KBM-7 (cell line): ENCODE measurements at places on chromosomes 16 and 17.
A peak's percentile ranks its signal among the peaks of the same experiment; 100 is the strongest.

GRCh38 chr17:56222255-56222654 is 69.0 kb downstream of the ANKFN1 start:
- DNase-seq: no peak

DNA sequence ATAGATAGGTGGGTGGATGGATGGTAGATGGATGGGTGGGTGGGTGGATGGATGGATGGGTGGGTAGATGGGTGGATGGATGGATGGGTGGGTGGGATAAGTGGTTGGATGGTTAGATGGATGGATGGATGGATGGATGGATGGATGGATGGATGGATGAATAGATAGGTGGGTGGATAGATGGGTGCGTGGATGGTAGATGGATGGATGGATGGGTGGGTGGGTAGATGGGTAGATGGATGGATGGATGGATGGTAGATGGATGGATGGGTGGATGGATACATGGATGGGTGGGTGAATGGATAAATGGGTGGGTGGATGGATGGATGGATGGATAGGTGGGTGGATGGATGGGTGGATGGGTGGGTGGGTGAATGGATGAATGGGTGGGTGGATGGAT is 50.0 kb upstream of the FASN start:
- DNase-seq: no peak

GRCh38 chr17:35104844-35105450 is 14.7 kb downstream of the RAD51D start:
- no peak for DNase-seq

DNA sequence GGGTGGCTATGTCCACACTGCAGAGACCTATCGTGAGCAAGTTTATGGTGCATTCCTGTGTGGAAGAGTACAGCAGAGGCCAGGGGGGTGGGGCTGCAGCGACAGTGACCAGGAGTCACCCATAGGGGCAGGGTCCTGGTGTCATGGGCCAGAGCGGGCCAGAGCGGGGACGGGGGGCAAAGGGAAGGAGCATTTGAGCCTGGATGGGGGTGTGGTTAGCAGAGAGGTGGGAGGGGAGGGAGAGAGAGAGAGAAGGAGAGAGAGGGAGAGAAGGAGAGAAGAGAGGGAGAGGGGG is 17.8 kb downstream of the JPH3 start:
- DNase-seq: no peak

GRCh38 chr17:48053758-48054237 is 5.6 kb downstream of the NFE2L1 start:
- DNase-seq: no peak

DNA sequence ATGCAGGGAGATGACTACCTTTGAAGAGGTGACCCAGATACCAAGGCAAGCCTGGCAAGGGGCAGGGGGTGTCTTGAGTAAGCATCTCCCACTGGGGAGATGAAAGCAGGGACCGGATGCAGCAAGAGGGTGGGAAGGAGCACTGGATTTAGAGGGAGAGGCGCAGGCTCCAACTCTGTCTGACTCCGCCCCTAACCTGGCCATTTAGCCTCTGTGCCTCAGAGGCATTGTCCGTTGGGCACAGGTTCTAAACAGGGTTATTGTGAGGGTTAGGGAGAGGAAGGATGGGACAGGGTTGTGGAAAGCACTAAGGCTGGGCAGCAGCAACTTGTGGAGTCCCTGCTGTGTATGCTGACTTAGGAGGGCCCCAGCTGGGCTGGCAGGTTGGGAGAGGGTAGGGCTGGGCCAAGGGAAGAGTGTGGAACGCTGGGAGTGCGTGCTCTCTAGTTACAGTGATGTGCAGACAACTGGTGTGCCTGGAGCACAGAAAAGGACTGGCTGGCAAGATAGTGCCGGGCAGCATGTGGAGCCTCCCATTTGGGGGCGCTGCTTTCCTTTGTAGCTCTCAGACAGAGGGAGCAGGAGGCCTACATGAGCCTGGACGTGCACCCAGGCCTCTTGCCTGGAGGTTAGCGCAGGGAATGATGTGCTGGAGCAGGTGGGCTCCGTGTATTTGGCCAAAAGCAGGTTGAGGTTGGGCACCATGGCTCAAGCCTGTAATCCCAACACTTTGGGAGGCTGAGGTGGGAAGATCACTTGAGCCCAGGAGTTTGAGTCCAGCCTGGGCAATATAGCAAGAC is 26.2 kb downstream of the TBX2 start:
- DNase-seq: peak; percentile 26

DNA sequence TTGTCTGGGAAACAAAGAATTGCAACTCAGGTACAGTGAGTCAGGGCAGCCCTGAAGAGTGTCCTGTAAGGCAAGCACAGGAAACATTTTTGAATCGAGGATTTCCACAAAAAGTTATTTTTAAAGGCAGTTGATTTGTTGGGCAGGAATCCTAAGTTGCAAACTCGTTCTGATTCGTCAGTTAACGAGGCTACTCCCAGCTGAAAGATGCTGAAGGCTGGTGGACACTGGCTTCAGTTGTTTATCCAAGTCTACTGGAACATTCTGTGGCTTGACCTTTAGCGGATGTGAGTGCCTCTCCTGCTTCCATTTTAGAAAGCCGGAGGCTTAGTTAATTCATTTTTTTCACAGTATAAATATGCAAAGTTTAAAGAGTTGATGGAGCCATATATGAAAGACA is 84.2 kb downstream of the KCNJ12 start:
- DNase-seq: no peak

GRCh38 chr16:79213214-79213613 is 387.3 kb downstream of the MAF start:
- peak; percentile 9 for DNase-seq

GRCh38 chr16:78597809-78598570 is 498.5 kb downstream of the WWOX start:
- no peak for DNase-seq

- no peak for DNase-seq
Observed at GRCh38 chr16:17224350-17224749, 246.4 kb downstream of the XYLT1 start.

DNA sequence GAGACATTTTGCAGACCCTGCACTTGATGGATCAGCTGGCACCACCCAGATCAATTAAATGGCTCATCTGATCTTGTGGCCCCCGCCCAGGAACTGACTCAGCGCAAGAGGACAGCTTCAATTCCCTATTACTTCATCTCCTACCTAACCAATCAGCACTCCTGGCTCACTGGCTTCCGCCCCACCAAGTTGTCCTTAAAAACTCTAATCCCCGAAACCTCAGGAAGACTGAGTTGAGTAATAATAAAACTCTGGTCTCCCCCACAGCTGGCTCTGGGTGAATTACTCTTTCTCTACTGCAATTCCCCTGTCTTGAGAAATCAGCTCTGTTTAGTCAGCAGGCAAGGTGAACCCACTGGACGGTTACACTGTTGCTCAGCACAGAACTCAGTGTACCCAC is 23.6 kb downstream of the SPPL2C start:
- DNase-seq: no peak

DNA sequence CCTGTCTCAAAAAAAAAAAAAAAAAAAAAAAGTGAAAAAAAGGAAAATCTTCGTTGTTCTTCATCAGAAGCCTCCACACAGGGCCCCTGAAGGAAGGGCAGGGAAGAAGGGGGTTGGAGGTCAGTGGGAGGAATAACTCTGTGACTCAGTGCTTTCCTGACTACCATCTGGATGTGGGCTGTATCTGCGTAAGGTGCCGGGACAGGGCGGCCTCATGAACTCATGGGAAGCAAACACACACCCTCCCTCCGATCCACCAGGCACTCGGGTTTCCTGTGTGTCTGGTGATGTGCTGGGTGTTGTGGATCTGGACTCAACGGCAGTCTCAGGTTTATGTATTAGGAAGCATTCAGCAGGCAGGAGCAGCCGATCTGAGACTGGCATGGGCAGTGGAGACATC is 691.6 kb downstream of the WWOX start:
- DNase-seq: no peak

- no peak for DNase-seq
Observed at GRCh38 chr16:68779891-68780290, 42.8 kb downstream of the CDH1 start.

- peak; percentile 71 for DNase-seq
Observed at GRCh38 chr17:31374094-31374447, 17.4 kb upstream of the RAB11FIP4 start.

DNA sequence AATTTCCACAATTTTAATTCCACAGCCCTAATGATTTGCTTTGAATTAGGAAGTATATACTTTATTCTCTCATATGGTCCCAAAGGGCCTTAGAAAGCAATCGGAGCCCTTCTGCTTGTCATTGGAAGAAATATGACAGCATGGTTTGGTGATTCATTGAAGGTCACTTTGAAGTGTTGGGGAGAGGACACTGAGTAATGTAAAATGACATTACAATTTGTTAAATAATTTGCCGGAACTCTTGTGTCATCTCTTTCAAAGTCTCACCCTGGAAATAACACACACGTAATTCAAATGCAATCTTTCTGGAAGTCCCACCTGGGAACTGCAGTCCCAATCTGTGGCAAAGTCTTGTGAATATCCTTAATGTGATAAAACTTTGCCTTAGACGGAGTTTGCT is 59.8 kb downstream of the BMERB1 start:
- DNase-seq: no peak

DNA sequence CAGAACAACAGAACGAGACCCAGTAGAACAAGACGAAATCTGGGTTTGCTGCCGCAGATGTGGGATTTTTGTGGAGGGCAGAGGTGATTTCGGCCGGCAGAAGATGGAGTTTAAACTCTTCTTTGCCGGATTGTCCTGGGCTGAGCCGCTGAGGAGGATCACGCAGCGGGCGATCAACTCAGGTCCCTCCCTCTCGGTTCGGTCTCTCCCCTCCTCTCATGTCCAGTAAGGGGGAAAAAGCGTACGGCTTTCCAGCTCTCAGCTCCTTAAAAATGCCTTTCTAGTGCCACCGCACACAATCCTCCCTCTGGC is 2.5 kb downstream of the PHF12 start:
- DNase-seq: no peak

- no peak for DNase-seq
Observed at GRCh38 chr17:42845918-42846593, 1.7 kb downstream of the AOC2 start.

DNA sequence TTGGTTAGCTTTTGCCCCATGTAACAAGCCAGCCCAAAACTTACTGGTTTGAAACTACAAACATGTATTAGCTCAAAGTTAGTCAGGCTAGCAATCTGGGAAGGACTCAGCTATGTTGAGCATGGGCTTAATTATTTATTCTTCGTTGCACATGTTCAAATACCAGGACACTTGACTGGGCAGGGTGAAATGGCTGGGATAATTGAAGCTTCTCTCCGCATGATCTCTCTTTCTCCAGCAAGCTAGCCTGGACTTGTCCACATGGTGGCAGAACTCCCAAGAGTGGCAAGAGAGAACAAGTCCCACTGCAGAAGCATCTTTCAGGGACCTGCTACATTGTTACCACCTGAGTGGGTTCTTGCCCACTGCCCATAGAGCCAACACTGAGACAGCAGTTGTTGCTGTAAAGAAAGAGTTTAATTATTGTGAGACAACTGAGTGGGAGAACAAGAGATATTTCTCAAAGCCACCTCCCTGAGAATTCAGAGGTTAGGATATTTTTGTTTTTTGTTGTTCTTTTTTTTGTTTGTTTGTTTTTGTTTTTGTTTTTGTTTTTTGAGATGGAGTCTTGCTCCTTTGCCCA is 16.8 kb upstream of the ATF7IP2 start:
- DNase-seq: peak; percentile 30

DNA sequence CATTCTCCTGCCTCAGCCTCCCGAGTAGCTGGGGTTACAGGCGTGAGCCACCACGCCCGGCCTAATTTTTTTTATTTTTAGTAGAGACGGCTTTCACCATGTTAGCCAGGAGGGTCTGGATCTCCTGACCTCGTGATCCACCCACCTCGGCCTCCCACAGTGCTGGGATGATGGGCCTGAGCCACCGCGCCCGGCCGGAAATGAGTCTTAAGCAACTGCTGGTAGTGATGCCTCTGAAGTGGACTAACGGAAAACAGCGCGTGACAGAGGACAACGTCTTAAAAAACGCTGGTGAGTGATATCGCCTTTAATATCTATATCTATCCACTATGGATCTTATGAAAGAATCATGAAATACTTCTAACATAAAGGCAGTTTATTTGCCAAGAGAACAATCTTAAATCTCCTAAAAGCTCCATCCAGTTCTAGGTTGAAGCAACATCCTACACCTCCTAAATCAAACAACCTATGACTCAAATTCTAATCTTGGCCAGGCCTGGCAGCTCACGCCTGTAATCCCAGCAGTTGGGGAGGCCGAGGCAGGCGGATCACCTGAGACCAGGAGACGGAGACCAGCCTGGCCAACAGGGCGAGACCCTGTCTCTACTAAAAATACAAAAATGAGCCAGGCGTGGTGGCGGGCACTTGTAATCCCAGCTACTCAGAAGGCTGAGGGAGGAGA is 69.8 kb downstream of the NXN start:
- no peak for DNase-seq

- no peak for DNase-seq
Observed at GRCh38 chr16:57477531-57478202, 8.6 kb downstream of the DOK4 start.
